ENCODE measurements at places on chromosomes 2 and 18. TPM values are rescaled to one million over a fixed set of nuclear protein-coding genes. Genes with fewer than 3 reads are reported as not detected.

- peak; percentile 76 for DNase-seq
These were observed 26.1 kb downstream of the KCTD18 start for GRCh38 chr2:200483729-200484198.

POLR1B gene
- total RNA-seq: 13.5 TPM

DNA sequence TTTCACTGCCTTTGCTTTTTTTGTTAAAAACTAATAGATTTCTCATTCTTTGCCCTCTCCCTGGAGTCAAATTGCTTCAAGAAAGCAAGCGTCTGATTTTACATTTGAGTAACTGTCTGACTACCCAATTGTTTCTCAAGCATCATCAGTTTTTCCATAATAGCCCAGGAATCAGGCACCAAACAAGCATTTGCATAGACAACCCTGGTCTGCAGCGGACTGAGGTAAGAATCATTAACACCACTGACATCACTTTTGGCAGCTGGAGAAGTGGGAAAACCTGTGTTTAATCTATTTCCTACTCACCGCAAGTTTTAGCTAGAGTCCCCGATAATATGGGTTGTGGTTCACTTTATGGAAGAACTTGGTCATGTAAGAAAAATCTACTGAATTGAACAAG, 55.7 kb downstream of the IRS1 start:
- DNase-seq: no peak

NHEJ1 gene
- total RNA-seq: 30.7 TPM

GRCh38 chr2:234435836-234436481, 60.9 kb downstream of the ARL4C start:
- DNase-seq: no peak

SERPINB13 gene
- not detected for total RNA-seq

SRBD1 gene
- 14.4 TPM for total RNA-seq

CPLX4 gene
- total RNA-seq: not detected

DNA sequence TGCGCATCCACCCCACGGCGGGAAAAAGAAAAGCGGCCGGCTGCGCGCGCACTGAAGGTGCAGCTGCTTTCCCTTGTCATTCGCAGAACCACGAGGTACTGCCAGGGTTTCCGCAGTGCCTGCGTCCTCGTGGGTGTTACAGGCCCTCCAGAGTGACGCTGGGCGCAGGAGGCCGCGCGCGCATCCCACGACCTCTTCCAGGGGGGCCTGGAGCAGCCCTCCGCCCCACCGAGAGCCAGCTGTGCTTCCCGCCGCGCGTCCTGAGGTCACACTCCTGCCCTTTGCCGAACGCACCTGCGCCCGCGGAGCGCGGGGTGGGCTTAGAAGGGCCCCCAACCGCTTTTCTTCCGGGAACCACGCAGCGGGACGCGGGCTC, 378 bp upstream of the IAH1 start:
- peak; percentile 67 for DNase-seq

- no peak for DNase-seq
These were observed 12.5 kb downstream of the PASK start for GRCh38 chr2:241136661-241137260.

ATAD2B gene
- total RNA-seq: 21.7 TPM

DNA sequence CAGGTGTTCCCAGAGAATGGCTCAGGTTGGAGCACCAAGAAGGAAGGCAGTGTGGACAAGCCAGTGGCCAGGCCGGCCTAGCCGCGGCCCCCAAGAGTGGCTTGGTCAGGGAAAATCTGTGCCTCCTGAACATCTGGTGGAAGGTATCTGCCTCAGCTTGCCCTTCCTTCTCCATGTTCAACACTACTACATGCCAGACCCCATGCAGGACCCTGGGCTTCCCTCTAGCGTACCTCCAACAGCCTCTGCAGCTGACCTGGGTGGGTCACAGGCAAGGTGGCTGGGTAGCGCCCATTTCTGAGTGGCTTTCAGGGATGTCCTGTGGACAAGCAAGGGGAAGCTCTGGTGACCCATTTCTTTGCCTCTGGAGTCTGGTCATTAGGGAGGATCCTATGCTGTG, 7.7 kb downstream of the WNT10A start:
- DNase-seq: no peak

- DNase-seq: no peak
These were observed 187.7 kb downstream of the SMAD7 start for GRCh38 chr18:48762836-48763718.

DNA sequence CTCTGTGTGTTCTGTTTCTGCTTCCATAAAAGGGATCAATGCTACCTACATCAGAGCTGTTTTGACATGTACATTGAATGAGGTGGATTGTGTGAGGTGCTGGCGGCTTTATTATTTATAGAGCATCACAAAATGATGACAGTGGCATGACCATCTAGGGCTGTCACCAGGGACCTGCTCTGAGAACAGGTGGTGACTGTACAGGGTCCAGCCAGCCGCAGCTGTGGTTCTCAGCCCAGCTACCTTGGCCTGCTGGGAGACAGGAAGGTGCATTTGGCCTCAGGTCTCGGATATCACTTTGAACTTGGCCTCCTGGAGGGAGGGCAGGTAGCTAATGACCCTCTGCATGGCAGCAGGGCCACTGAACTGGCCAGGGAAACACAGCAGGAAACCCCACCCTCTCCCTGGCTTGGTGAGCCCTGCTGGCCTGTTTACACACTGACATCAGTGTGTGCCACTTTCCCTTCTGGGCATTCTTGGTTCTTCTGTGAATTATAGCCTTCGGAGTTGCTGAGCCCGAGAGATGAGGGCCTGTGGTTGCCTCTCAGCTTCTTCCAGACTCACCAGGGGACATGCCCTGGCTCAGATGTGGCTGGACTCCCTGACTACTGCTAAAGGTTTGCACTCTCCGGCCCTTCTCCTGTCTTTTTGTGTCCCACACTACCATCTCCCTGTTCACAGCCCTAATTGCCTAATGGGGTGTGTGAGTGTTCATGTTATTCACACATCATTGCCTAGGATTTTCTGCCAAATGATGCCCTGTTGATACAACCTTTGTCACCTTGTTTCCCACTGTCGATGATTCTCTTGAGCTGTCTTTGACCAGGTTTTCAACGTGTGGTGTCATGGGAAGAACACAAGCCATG, 109.2 kb upstream of the RAB12 start:
- DNase-seq: no peak

- DNase-seq: no peak
These were observed 60.9 kb upstream of the KLHL29 start for GRCh38 chr2:23323917-23324680.

GRCh38 chr2:138063181-138063580, 98.9 kb downstream of the HNMT start:
- no peak for DNase-seq

DNA sequence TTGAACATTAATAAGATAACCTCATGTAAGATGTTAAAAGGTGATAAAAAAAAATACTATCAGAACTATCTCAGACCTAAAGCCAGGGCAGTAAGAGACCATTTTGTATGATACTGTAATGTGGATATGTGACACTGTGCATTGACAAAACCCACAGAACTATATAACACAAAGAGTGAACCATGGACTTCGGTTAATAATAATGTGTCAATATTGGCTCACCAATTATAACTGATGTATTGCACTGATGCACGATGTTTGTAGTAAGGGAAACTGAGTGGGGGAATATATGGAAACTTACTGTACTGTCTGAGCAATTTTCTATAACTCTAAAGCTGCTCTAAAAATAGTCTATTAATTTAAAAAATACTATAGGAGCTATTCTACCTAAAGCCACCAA, 40.7 kb upstream of the PARD3B start:
- no peak for DNase-seq

GRCh38 chr2:231597014-231597611, 4.4 kb downstream of the TEX44 start:
- no peak for DNase-seq

DNA sequence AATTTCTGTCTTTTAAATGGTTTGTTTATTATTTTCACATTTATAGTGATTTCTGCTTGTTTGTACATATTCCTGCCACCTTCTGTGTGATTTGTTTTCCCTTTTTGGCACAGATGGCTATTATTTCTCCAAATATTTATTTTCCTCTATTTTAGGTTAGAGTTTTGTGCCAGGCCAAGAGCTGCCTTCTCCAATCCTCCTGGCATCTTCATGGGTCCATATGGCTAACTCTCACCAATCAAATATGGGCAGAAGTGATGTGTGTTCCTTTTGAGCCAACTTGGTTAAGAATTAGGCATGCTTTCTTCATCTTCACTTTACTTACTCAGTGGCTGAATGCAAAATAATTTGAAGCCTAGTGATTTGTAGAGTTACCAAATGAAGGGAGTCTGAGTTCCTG, 697.1 kb upstream of the CELF4 start:
- no peak for DNase-seq

DNA sequence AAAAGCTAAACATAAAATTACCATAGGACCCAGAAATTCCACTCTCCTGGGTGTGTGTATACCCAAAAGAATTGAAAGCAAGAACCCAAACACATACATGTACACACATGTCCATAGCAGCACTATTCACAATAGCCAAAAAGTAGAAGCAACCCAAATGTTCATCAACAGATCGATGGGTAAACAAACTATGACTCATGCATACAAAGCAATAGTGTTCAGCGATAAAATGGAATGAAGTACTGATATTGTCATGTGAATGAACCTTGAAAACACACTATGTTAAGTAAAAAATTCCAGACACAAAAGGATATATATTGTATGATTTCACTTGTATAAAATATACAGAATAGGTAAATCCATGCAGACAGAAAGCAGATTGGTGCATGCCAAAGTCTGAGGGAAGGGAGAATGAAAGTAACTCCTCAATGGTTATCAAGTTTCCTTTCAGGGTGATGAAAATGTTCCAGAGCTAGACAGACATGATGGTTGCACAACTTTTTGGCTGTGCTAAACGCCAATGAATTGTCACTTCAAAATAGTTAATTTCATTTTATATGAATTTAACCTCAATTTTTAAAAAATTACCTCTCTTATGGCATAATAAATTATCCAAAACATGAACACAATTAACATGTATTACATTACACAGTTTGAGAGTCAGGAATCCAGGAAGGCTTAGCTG, 35.5 kb downstream of the GKN2 start:
- DNase-seq: no peak

- no peak for DNase-seq
These were observed 229.4 kb downstream of the HAUS1 start for GRCh38 chr18:46333431-46334135.

- DNase-seq: no peak
These were observed 821 bp downstream of the OXER1 start for GRCh38 chr2:42762823-42763804.

GRCh38 chr18:61963705-61964104, 70.9 kb upstream of the RNF152 start:
- DNase-seq: no peak
